ENCODE measurements at places on chromosomes 6 and 20.
A peak's percentile ranks its signal among the peaks of the same experiment; 100 is the strongest.

GRCh38 chr6:17907406-17908229 is 79.8 kb downstream of the KIF13A start:
- DNase-seq, result no peak

- no peak for DNase-seq
Measured at GRCh38 chr20:61030130-61030529, 221.9 kb upstream of the CDH4 start.

DNA sequence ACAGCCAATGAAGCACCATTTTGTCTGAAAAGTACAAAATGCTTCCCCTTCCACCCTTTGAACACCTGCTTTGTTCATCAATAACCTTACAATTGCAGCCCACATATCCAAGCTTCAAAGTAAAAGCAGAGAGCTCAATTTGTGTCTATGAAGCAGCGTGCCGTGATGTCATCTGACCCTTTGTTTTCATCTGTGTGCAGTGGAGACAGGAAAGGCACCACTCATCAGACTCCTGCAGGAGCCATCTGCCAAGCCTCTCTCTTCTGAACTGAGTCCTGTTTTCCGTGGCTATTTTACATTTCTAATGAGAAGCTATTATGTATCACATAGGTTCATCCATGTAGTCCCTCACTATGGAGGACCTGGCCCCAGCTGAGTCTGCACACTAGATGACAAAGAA is 7.5 kb upstream of the LY86 start:
- DNase-seq, result no peak

- no peak for DNase-seq
Measured at GRCh38 chr6:148770408-148771211, 23.8 kb downstream of the UST start.

DNA sequence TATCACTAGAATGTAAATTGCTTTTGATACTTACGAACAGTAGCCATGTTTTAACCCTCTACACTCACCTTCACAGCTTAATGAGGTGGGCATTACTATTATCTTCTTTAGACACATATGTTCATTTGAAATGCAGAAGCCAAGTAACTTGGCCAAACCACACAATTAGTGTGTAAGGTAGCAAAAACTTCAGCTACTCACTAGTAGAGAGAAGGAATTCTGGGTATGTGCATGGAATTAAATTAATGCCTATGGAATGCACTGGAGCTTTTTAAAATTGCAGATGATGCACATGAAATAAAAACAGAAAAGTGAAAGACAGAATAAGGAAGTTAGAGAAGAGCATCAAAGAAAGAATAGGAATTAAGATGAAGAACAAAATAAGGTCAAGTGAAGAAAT is 494.0 kb downstream of the ADGRB3 start:
- no peak for DNase-seq

- DNase-seq, result no peak
Measured at GRCh38 chr6:53513519-53513966, 31.4 kb downstream of the GCLC start.

DNA sequence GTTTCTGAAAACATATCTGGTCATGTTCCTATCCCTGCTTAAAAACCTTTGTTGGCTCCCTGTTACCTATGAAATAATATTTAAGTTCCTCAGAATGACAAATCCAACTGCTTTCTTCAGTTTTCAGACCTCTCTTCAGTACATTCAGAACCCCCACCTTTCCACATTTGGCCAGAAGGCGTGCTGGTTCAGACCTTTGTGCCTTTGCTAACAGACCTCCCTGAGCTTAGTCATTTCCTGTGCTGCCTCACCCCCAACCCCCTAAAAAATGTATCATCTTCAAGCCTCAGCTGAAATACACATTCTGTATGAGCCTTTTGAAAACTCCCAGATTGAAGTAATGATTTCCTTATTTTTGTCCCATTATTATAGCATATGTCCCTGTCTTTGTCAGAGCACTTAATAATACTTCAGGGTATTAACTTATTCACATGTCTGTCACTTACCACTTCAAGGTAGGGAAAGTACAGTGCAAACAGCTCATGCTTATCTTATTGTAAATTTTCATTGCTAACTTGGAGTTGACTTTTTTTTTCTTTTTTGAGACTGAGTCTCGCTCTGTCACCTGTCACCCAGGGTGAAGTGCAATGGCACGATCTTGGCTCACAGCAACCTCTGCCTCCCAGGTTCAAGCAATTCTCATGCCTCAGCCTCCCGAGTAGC is 19.7 kb downstream of the FAM217A start:
- DNase-seq, result no peak

- DNase-seq, result no peak
Measured at GRCh38 chr6:74166849-74167248, 470.8 kb downstream of the CD109 start.

DNA sequence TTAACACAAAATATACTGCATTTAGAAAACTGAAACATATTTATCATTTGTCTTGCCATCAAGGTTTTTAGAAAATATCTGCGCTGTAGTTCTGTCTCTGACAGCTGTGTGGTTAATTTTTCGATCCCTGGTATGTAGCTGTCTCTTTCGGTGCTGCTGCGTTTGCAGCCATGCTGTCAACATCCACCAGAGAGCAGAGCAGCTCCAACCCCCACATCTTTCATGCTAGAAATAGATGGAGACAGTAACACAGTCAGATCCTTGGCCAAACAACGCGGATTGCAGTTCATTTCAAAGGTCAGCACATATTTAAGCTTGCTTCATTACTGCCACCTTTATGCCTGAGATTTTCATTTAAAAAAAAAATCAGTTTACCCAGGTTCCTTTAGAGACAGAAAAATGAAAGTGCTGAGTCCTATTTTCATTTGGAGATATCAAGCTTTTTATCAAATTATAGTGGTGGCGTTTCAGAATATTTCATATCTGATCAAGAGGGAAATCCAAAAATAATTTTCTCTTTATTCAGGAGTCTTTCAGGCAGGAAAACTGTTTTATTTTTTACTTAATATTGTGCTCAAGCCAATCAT is 157.7 kb upstream of the MMS22L start:
- peak; percentile 41 for DNase-seq

GRCh38 chr6:9938801-9939200 is 476.1 kb downstream of the TFAP2A start:
- no peak for DNase-seq

DNA sequence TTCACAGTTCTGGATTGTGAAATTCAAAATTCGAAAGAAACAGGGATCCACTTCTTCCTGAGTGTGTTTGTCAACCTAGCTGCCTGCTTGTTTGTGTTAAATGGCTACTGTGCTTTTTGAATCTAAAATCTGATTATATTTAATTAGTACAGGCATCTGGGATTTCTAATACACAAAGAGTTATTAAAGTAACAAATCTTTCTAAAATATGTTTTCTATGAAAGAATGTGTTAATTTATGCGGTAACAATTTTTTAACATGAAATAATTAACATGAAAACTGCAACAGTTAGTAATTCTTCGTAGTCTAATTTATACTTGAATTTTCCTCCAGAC is 81.2 kb upstream of the TRAF3IP2 start:
- DNase-seq, result no peak

Data from nephron progenitor cell (in vitro differentiated cells).